ENCODE measurements at places on chromosomes 7 and 10. TPM values are rescaled to one million over a fixed set of nuclear protein-coding genes. Genes with fewer than 3 reads are reported as not detected.

DNA sequence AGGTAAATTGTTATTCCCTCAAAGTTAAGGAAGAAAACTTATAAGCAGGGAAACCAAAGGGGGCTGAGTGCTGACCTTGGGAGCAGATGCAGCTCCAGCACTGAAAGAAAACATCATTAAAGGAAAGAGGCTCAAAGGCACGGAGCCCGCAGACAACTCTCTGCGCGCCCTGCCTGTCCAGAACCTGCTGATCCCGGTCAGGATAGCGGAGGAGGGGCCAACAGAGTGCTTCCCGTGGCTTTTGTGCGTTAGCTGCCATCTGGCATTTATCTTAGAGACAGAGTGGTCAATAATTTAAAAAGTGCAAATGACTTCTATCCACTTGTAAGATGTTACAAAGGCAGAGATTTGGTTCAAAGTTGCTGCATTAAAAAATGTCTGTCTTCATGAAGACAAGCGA lies 162.1 kb downstream of the FANK1 start:
- DNase-seq = no peak
- no peak overlapping the region for H3K27ac ChIP-seq
- H3K36me3 ChIP-seq = no peaks in the 10 kb centered on the region
- H3K27me3 ChIP-seq = peaks cover 5% of the 10 kb centered on the region

- H3K27ac ChIP-seq = no peak overlapping the region
- H3K36me3 ChIP-seq = no peaks in the 10 kb centered on the region
- H3K27me3 ChIP-seq = no peaks in the 10 kb centered on the region
- no peak overlapping the region for H3K4me3 ChIP-seq
- no peaks in the 10 kb centered on the region for H3K4me1 ChIP-seq
Measured at GRCh38 chr10:665579-666091, 23.8 kb downstream of the DIP2C start.

- DNase-seq = no peak
- H3K4me3 ChIP-seq = no peak overlapping the region
- peaks cover 32% of the 10 kb centered on the region for H3K36me3 ChIP-seq
- no peak overlapping the region for H3K27ac ChIP-seq
- H3K27me3 ChIP-seq = no peaks in the 10 kb centered on the region
- no peaks in the 10 kb centered on the region for H3K4me1 ChIP-seq
Measured at GRCh38 chr10:804787-805619, 115.5 kb upstream of the DIP2C start.

Gene CYTH3
- polyA plus RNA-seq = 6.3 TPM

Gene VENTX
- polyA plus RNA-seq = 1.5 TPM

DNA sequence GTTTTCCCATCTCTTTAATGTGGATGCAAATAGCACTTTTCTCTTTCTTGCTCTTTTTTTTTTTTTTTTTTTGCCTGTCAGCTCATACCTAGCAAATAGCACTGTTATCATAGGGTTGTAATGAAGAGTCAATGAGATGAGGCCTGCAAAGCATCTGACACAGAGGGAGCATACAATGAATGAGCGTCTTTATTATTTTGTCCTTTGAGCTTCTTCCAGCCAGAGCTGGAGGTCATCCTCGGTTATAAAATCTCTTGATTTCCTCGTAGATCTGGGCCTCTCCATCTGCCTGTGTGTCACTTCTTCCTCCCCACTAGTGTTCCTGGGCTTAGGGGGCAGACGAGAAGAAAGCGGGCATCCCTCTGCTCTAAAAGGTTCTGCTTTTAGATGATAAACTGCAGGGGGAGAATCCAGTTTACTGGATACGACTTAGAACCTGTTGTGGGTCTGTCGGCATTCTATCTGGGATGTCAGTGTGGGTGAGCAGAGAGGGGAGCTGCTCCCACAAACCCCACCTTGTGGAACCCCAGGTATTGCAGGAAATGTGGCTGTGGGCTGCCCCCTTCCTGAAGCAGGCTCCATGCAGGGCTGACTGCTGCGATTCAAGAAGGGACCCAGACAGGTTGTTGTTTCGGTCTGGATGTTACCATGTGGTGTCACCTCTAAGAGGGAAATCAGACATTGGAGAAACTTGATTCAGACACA lies 135.8 kb upstream of the GPR26 start:
- H3K4me3 ChIP-seq = no peak overlapping the region
- no peak for DNase-seq
- H3K27me3 ChIP-seq = no peaks in the 10 kb centered on the region
- no peaks in the 10 kb centered on the region for H3K36me3 ChIP-seq
- H3K27ac ChIP-seq = no peak overlapping the region

DNA sequence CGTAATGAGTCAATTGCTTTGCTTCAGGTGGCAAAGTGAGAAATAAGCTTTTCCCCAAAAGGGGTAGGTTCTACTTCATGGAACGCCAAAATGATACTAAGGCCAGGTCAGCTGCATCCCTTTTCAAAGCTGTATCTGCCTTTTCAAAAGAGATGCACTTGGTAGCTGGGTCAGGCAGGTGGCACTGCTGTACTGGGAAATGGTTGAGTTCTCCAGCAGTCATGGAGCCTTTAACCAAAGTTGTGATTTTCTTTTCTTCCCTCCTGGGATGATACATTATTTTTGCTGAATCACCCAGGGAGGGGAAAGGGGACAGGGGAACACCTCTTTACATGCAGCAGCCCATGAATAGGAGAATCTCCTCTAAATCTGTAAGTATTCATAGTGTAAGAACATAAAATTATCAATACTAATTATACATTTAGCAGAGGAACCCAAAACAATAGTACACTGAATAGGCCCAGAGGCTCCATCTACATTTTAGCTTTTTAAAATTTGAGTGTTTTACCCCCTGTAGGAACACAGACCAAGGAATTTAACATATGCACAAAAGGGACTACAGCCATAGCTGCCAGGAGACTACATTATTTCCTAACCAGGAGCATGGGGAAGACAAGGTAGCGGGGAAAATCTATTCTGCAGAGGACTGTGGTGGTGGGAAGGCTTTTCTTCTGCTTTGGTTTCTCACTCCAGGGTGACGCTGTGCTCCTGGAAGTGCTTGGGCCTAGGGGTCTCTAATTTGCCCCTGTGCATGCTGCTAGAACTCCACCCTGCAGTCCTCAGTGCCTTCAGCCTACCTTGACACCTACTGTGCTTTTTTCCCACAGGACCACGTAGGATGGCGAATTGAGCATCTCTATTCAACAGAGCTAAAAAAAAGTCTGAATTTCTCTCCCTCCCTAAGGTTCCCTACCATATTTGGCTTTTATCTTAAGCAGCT lies 6.4 kb upstream of the GPR22 start:
- H3K27ac ChIP-seq = no peak overlapping the region
- H3K36me3 ChIP-seq = no peaks in the 10 kb centered on the region
- DNase-seq = peak; percentile 21
- no peaks in the 10 kb centered on the region for H3K4me1 ChIP-seq
- no peak overlapping the region for H3K4me3 ChIP-seq
- H3K27me3 ChIP-seq = no peaks in the 10 kb centered on the region

GRCh38 chr10:97598407-97599271 lies 9.1 kb downstream of the C10orf62 start:
- H3K27me3 ChIP-seq = no peaks in the 10 kb centered on the region
- no peaks in the 10 kb centered on the region for H3K4me1 ChIP-seq
- H3K27ac ChIP-seq = no peak overlapping the region
- no peaks in the 10 kb centered on the region for H3K36me3 ChIP-seq
- H3K4me3 ChIP-seq = no peak overlapping the region
- no peak for DNase-seq

Gene JAKMIP3
- polyA plus RNA-seq = 0.39 TPM

Gene KIAA1549
- polyA plus RNA-seq = 0.48 TPM

GRCh38 chr10:132609211-132609610 lies 71.6 kb downstream of the INPP5A start:
- no peak overlapping the region for H3K4me3 ChIP-seq

- H3K4me1 ChIP-seq = no peaks in the 10 kb centered on the region
- no peak for DNase-seq
- H3K4me3 ChIP-seq = no peak overlapping the region
- no peaks in the 10 kb centered on the region for H3K27me3 ChIP-seq
- H3K36me3 ChIP-seq = no peaks in the 10 kb centered on the region
Measured at GRCh38 chr10:43044961-43045621, 31.8 kb upstream of the RET start.

Gene MRC1
- polyA plus RNA-seq = 10.2 TPM

- no peak overlapping the region for H3K27ac ChIP-seq
- H3K27me3 ChIP-seq = no peaks in the 10 kb centered on the region
- peaks cover 12% of the 10 kb centered on the region for H3K4me1 ChIP-seq
- DNase-seq = no peak
Measured at GRCh38 chr7:5193880-5194279, 3.8 kb downstream of the WIPI2 start.

Gene BICC1
- polyA plus RNA-seq = 1.8 TPM

DNA sequence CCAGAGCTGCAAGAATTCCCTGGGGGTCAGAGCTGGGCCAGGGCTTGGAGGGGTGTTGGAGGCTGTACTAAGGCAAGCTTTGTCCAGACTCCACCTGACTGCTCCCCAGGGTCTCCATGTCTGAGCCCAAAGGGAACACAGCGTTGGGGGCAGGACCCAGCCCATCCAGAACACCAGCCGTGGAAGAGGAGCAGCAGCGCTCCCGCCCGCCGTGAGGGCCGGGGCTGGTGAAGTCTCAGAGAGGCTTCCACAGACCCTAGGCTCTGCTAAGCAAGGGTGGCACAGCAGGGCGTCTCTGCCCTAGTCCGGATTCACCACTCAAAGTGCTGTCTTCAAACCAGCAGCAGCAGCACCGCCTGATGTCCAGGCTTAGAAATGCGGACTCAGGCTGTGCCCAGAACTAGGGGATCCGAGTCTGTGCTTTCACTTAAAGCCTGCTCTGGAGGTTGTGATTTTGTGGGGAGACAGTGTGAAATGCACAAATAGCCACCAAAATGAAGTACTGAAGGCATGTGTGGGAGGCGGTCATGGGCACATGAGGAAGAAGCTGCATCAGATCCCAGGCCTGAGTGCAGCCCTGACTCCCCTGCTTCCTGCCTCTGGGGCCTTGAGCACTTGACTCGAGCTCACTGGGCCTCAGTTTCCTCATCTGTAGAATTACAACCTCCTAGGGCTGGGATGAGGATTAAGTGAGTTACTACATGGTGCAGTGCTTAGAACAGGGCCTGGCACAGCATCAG lies 16.6 kb upstream of the AQP1 start:
- no peaks in the 10 kb centered on the region for H3K4me1 ChIP-seq
- H3K27me3 ChIP-seq = no peaks in the 10 kb centered on the region
- no peak for DNase-seq
- H3K4me3 ChIP-seq = no peak overlapping the region
- H3K27ac ChIP-seq = no peak overlapping the region
- H3K36me3 ChIP-seq = no peaks in the 10 kb centered on the region

GRCh38 chr10:14947268-14947667 lies 6.6 kb downstream of the DCLRE1C start:
- H3K4me1 ChIP-seq = peaks cover 13% of the 10 kb centered on the region
- no peaks in the 10 kb centered on the region for H3K27me3 ChIP-seq
- peaks cover 48% of the 10 kb centered on the region for H3K36me3 ChIP-seq
- no peak for DNase-seq
- no peak overlapping the region for H3K4me3 ChIP-seq

DNA sequence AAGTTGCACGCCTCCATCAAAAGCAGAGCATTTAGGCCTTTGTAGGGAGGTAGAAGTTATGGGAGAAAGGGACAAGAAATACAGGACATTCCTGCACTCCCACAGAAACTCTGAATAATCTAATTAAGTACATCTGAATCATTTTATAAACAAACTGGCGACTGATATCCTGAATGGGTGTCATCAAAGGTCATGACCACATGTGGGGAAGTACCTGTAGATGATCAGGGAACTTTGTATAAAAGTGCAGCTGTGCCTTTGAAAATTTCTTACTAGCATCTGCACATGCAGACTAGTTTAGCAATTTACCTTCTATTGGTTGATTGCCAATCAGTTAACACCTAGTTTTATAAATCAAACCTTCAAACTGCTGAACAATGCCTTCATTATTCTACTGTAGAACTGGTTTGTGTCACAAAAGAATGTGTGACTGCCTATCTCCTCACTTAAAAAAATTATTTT lies 17.1 kb downstream of the STEAP4 start:
- DNase-seq = no peak
- H3K4me3 ChIP-seq = no peak overlapping the region
- no peaks in the 10 kb centered on the region for H3K36me3 ChIP-seq
- H3K4me1 ChIP-seq = no peaks in the 10 kb centered on the region
- H3K27me3 ChIP-seq = no peaks in the 10 kb centered on the region

Gene TBRG4
- 54.2 TPM for polyA plus RNA-seq

DNA sequence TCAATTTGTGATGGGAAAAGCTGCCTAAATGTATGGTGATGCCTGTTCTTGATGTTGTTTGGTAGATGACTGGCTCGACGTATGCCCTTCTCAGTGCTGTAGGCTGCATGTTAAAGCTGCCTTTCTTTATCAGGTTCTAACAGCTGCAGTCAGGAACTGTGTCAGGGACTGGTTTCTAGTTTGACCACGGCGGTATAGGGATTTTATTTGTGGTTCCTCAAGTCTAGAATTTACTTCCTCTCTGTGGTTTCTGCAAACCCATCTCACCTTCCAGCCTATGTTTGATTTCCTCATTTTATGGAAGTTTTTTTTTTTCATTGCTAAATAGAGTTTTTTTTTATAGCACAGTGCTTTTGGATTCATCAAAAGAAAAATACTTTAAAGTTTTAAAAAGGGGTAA lies 26.5 kb downstream of the LMTK2 start:
- peaks cover 11% of the 10 kb centered on the region for H3K27me3 ChIP-seq
- no peak overlapping the region for H3K27ac ChIP-seq

DNA sequence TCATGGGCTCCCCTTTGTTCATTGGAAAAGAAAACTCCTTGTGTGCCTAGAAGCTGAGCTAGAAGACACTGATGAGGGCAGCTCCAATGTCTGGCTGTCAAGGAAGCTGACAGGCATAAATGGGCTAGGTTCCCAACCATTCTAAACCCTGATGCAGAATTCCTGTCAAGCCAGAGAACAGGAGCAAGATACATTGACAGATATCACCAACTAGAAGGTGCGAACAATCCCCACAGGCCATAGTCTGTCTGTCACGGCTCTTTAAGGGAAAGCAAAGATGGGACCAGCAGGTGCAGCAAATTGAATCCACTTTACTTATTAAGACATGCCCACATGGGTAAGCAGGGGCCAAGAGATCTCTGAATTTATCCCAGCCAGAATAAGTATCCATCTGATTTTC lies 617.9 kb upstream of the POT1 start:
- H3K4me3 ChIP-seq = no peak overlapping the region
- no peaks in the 10 kb centered on the region for H3K4me1 ChIP-seq
- no peaks in the 10 kb centered on the region for H3K36me3 ChIP-seq

GRCh38 chr7:121286742-121287734 lies 41.8 kb upstream of the WNT16 start:
- H3K27me3 ChIP-seq = no peaks in the 10 kb centered on the region
- H3K36me3 ChIP-seq = no peaks in the 10 kb centered on the region
- no peak overlapping the region for H3K4me3 ChIP-seq
- no peak for DNase-seq
- no peaks in the 10 kb centered on the region for H3K4me1 ChIP-seq

All from thymus (tissue), 14 donors.